ENCODE measurements at places on chromosomes 3 and 15.
A peak's percentile ranks its signal among the peaks of the same experiment; 100 is the strongest.

DNA sequence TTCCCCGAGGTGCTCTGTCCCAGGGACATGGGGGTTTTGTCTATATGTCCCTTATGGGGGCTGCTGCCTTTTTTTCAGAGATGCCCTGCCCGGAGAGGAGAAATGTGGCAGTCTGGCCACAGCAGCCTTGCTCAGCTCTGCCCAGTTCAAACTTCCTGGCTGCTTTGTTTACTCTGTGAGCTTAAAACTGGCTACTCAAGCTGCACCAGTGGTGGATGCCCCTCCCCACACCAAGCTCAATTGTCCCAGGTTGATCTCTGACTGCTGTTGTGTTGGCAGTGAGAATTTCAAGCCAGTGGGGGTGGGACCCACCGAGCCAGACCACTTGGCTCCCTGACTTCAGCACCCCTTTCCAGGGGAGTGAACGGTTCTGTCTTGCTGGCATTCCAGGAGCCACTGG is 188.9 kb downstream of the STXBP5L start:
- DNase-seq, result no peak

DNA sequence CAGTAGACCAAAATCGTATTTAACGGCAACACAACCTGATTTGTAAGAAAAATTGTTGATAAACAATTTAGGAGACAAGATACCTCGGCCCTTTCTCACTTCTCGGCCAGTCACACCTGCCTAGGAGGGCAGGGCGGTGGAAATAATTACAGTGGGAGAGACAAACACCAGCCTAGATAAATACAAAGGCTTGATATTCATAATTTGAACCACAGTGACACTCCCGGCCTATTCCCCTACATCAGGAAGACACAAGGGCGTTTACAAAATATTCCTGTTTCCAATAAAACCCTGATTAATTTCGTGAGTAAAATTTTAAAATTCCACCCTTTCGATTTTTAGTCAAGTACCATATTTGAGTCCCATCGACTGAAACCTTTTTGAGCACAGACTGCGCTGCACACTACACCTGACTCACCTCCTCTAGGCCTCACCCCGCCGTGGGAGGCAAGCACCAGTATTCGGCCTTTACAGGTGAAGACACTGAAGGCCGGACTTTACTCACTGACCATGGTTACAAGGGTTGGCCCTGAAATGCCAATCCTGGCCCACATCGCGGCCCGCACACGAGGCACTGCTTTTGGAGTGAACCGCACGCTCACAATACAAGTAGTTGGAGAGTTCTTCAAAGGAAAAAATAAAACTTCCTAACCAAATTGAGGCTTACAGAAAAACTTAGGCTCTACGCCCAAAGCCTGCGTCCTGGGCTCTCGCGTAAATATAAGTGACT is 794 bp downstream of the ARPP19 start:
- DNase-seq, result no peak

GRCh38 chr3:137360531-137361201 is 402.9 kb downstream of the IL20RB start:
- DNase-seq, result no peak

GRCh38 chr3:63442918-63443317 is 164.8 kb downstream of the SYNPR start:
- no peak for DNase-seq

- no peak for DNase-seq
These were observed 58.4 kb downstream of the ILDR1 start for GRCh38 chr3:121963608-121964007.

- no peak for DNase-seq
These were observed 196.1 kb downstream of the GOLGA6L6 start for GRCh38 chr15:20345401-20345958.

DNA sequence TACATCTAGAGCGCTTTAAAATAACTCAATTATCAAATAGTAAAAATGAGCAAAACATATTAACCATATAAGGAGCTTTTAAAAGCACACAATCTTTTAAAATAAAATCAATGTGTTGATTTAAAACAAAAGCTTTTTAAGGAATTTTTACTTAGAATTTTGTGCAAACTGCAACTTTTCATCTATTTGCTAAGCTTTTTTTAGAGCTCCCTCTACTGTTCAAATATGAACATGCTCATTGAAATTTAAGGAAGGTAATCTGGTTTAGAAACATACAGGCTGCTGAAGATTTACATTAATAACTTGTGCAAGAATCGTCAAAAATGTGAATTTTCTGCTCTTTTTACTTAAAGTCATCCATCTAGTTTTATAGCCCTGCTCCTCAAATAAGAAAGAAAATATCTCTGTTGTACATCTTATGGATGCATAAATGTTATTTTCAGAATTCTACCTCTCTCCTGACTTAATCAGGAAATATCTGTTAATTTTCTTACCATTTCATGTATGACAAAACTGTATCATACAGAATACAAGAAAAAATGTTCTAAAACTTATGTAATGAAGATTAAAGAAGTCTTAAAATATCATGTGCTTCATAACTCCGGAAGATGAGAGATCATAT is 469.4 kb upstream of the ROBO2 start:
- no peak for DNase-seq

DNA sequence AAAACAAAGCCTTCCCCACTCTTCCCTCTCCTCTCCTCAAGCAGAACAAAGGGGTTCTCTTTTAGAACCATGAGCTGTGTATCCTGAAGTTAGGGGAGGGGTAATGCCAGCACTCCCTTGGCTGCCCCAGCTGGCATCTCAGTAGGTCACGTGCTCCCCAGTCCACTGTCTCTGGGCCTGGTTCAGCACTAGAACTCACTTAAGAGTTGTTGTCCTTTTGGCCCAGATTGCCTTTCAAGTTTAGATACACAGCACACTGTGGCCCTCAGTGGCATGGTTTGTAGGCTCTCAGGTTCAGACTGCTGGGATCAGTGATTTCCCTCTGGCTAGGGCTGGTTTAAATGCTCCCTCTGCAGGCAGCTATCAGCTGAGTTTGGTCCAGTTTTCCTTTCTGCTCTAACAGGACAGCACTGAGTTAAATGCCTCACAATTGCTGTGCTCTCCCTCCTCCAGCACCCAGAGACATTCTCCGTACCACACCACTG is 188.4 kb upstream of the ST8SIA2 start:
- no peak for DNase-seq

DNA sequence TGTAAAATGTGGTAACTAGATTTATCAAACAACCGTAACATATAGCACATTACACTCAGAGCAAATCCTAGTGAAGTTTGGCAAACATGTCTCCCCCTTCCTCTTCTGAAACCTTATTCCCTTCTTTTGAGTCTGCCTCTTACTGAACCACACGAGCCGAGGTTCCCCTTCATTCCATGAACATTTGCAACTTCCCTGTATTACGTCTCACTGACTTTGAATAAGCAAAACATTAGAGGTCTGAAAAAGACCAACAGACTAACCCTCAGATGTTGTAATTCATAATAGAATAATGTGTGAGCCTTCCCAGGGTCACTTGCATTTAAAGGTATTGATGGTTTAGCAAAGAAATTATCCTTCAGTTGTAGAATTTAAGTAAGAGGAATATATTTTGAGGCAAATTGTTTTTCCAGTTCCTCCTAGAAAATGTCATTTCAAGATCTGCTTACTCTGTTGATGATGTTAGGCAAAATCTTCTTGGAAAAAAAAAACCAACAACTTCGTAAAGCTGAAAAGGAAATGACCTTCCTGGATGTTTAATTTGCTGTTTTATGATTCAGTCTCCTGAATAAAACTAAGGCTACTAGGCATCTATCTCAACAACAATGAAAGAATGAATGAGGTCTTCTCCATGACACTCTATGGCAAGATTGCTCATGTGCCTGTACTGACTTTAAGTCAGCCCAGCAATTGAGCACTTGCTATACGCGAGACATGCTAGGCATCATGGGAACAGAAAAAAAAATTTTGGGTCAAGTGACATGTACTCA is 296.9 kb upstream of the NECTIN3 start:
- DNase-seq, result no peak

DNA sequence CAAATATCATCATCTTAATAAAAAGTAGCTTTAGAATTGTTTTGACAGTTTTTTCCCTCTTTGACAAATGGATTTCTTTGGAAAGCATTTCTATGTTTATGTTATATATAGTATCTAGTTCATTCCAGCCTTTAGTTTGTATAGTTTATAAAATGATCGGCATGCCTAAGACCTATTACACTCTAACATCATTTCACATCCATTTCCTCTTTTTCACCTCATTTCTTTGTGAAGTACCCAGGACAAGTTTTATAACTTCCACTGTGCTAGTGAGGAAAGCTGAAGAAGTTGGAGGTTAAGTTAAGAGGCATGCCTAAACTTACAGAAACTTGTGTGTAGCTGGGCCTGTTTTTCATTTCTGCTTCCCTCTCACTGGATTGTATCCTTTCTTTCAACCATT is 178.4 kb downstream of the TP63 start:
- DNase-seq, result no peak

DNA sequence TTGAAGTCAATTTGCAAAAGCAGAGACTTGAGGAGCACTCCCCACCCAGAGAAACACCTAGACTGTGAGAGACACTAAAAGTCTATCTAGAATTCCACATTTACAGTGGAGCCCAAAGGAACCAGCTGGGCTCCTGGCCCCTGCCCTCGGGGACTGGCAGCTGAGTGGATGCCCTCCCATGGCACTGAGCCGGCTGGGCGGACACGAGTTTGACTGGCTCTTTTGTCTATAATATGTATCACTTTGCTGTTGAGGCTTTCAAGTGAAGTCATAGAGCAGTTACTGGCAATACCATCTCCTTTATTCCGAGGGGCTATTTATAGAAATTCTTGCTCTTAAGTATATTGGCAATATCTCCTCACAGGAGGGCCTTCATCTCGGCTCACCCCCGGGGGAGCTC is 65.8 kb upstream of the TNFAIP8L3 start:
- no peak for DNase-seq

GRCh38 chr15:95227235-95227634 is 995.9 kb downstream of the MCTP2 start:
- no peak for DNase-seq

DNA sequence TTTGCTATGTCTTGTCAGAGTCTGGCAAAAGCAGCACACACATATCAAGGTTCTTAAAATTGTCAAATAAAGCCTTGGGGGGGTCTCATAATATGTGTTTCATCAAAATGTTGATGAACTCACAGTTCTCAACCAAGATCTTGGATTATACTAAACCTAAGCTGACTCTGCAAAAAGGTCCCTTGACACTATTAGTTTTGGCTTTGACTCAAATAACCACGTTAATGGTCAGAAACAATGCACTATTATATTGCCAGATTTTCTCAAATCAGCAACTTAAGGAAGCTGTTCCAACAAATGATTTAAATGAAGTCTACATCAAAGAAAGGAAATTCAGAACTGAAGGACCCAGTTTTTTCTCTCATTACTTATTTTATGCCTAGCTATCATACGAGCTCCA is 1063.9 kb downstream of the ROBO1 start:
- no peak for DNase-seq

DNA sequence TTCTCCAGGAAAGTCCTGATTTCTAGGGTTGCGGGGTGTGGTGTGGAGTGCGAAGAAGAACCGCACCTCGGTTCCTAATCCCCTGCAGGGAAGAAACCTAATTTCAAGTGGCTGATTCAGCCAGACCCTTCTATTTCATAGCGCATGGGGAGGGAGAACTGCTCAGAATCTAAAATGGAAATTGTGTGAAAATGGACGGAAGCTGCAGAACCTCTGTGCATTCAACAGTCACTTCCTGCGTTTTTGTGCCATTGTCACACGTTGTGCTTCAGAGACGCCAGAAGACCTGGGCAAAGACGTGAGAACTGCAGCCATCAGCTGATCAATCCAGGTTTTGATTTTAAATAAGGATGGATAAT is 1.2 kb downstream of the SIDT1 start:
- DNase-seq, result peak; percentile 24

DNA sequence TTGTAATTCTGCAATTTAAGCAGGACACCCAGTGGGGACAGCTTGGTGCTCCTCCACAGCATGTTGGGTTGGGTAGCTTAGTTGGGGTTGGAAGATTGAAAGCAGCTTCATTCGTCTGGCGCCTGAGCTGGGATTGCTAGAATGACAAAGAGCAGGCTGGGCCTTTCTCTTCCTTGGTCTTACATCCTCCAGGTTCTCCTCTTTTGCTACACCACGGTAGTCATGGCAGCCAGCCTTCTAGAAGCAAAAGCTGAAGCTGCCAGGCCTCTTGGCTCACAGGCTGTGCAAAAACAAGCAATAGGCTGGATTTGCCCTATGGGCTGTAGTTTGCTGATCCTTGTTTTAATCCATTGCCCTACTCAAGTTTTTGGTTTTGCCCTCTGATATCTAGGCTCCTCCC is 3.2 kb upstream of the ANXA2 start:
- DNase-seq, result no peak

DNA sequence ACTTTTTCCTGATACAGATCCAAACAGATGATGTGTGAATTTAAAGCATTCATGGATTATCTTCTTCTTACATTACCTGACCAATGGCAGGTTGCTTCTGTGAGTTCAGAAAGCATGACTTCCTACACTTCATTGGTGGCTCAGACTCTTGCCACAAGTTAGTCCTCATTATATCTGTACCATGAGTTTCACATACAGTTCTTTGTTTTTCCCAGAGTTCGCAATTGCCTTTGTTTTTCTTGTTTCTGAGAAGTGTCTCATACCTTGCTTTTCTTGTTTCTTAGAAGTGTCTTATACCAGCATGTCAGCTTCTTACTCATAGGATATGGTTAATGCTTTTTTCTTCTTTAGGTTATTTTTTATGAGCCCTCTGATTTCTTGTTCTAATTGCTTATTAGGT is 133.8 kb upstream of the TLE3 start:
- DNase-seq, result no peak

- DNase-seq, result no peak
These were observed 234.2 kb upstream of the MCTP2 start for GRCh38 chr15:93997071-93997658.

GRCh38 chr15:48627260-48627940 is 18.1 kb downstream of the FBN1 start:
- no peak for DNase-seq

- no peak for DNase-seq
These were observed 87.4 kb downstream of the CRYGS start for GRCh38 chr3:186456731-186457191.

DNA sequence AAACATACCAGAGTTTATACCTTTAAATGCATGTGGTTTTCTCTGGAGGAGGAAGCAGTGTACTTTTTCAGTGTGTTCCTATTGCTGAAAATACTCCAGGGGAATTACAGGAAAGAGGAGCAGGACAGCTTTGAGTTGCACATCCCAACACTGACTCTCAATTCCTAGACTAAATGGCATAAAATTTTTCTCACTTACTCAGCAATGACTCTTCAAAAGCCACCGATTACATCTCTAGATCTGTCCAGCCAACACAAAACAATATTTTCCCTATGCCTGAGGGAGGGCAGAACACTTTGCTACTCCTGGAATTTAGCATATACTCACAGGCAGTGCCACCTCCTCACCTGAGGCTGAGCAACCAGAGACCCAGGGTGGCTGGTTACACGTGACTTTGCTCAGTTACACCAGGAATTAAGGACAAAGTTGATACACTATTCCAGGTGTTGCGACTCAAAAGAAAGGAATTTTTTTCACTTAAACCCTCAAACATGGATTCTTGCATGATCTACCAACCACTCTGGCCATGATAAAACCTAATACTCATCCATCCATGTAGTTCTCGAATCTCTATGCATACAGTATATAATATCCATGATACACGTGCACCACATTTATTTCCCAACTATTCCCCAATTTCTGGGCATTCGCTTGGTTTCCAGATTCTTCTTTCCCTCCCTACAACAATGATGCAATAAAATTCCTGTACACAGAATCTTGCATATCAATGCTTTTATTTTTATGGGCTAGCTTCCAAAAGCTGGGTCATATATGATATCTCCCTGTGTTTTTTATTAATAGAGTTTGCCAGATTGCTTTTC is 194.6 kb downstream of the THRB start:
- DNase-seq, result no peak

- no peak for DNase-seq
These were observed 228.2 kb downstream of the TCF12 start for GRCh38 chr15:57146506-57147201.

GRCh38 chr3:128911911-128912310 is 32.5 kb downstream of the ACAD9 start:
- no peak for DNase-seq
